ENCODE measurements at places on chromosomes 11 and 22.

DNA sequence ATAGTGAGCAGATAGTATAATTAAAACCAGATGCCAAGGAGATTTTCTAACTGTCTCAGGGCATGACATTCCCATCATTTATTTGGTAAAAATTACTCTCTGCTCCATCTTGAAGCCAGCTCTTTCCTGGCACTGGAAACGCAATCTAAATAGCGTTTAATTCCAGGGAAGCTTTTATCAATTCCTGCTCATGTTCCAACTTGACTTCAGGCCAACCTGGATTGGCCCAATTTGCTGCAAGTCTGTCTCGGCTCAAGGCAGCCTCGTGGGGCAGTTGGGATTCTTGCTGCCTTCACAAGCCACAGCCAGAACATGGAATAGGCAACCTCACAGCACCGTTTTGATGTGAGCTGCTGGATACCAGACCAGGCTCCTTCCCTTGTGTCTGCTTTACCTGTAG, 1255.9 kb downstream of the TBC1D22A start:
- no peak for DNase-seq

GRCh38 chr11:14751975-14752407, 108.4 kb downstream of the PDE3B start:
- no peak for DNase-seq

DNA sequence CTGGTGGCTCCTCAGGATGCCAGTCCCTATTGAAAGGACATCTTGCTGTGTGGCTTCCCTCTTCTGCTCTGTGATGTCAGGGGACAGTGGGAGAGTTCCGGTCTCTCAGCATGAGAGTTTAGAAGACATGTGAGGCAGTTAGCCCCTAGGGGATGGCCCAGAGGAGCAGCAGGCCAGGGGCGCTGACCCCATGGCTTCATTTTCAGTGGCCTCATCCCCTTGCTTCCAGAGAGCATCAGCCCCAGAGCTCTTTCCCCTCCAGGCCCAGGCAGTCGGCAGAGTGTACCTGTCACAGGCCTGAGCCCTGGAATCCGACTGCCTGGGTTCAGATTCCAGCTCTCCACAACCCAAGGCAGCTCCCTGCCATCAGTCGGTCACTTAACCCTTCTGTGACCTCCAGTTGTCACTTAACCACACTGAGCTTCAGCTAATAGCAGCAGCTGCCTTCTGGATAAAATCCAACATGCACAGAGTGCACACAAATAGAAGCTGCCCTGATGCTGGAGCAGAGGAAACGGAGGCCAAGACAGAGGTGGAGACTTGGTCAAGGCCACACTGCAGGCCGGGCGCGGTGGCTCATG, 14.1 kb upstream of the LRRC10B start:
- DNase-seq, result no peak

DNA sequence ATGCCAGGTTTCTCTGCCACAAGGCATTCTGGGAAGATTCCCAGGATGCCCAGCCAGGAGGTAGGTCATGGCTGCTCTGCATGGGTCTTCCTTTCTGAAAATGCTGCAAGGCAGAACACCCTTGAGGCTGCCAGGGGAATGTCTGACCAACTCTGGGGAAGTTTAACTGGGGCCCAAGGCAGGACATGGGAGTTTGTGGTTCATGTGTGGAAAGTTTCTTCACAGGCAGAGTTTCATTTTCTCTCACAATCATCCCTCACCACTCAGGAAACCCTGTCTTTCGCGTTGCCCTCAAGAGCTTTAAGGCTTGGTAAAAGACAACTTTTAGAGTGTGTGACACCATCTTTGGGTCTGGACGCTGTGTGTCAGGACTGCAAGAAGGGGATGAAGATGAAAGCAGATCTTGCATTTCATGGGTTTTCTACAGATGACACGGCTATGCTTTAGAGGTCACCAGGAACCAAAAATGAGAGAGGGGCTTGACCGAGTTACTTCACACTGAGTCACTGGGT, 133.5 kb downstream of the CD44 start:
- DNase-seq, result peak; percentile 59

DNA sequence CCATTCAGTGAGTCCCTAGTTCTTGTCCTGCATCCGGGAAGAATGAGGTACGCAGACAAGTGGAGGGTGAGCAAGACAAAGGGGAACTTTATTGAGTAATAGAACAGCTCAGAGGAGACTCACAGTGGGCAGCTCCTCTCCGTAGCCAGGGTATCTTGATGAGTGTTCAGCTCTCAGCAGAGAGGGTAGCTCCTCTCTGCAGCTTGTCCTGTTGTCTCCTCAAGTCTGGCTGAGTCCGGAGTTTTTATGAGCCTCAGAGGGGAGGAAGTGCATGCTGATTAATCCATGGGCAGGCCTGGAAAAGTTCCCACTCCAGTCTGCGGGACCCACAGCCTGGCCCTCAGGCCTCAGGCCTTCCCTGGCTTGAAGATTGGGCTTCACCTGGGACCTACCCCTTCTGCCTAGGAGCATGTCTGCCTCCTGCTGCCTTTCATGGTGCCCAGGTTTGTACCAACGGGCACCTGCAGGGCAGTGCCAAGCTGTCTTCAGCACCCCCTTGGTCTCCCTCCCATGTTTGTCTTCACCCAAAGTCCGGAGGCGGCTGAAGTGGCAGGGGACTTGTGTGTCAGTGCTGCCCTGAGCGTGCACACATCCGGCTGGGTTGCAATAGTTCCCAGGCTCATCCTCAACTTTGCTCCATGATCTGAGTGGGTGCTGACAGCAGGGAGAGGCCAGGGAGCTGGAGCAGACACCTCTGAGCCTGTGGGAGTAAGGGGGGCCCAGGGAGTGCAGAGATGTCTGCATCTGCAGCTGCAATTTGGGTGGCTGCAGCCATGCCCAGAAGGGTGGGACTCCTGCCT, 134.2 kb downstream of the LDLRAD3 start:
- DNase-seq, result no peak

GRCh38 chr11:119779195-119780071, 50.4 kb upstream of the NECTIN1 start:
- DNase-seq, result no peak

DNA sequence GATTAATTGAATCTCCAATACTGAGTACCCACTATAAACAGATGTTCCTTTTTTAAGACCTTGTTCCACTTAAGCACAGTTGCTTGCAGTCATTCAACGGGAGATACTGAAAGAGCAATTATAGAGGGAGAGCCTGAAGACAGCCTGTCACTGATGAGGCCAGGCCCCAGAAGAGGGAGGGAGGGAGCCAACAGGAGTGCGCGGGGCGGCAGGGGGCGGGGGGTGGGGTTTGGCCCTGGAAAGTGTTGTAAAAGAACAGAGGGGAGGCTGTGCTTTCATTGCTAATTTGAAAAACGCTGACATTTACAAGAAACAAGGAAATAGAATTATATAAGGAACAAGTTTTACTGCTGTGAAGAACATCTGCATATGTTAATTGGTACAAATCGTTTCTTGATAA, 53.1 kb downstream of the MAP6 start:
- no peak for DNase-seq

DNA sequence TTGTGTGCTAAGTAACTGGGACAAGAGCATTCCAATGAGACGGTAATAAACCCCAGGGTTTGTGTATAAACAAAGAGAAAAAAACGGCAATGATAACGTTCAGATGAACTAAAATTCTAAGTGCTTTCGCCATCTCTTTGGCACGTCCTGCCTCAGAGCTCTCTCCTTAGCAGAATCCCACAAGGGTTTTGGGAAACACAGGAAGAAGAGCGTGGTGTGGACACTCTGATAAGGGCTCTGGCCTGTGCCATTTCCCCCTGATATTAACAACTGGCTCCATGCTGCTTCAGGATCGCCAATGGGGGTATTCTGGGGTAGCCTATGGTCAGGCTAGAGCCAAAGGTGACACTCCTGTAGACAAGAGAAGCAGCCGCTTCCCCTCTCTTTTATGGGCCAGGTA, 18.4 kb downstream of the ABCC8 start:
- no peak for DNase-seq

DNA sequence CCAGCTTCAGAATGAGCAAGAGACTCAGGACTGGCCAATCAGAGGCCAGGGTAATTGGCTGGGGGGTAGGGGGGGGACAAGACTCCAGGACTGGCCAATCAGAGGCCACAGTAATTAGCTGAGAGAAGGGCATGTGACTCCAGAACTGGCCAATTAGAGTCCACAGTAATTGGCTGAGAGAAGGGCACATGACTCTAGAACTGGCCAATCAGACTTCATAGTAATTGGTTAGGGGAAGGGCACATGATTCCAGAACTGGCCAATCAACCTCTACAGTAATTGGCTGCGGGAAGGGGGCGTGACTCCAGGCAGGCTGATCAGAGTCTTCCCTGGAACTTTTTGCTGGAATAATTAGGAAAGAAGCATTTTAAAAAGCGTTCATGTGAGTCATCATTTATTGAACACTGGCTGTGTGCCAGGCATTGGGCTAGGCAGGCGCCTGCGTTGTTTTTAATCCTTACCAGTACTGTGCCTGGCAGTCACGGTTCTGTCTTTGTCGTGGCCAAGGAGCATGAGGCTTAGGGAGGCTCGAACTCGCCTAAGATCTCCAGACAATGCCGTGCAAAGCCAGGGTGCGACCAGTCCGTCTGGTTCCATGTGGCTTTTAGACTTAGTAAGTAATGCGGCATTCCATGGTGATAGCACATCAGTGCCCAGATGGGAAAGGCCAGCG, 508.1 kb downstream of the TBC1D22A start:
- DNase-seq, result no peak

DNA sequence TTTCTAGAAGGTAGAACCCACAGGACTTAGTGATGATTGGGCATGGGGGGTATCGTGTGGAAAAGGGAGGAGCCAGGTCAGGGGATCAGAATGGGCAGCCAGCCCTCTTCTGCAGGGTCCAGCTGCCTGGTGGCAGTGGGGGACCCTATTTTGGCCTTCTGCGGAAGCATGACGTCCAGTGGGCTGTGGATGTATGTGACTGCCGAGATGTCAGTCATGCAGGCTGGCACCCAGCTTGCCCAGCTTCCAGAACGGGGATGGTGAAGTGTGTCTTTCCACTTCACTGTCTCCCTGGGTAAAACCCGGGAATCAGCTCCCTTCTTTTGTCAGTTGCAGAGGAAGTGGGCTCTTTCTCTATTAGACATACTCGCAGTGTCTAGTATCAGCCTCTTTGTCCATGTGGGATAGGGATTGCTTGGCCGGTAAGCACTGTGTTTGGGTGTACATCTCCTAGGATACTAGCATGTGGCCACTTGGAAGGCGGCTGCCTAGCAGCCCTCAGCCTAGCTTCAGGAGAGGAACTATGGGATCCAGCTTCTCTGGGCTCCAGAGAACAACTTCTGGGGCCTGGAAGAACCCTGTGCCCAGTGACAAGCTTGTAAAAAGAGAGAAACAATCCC, 51.4 kb downstream of the GRIK4 start:
- no peak for DNase-seq

DNA sequence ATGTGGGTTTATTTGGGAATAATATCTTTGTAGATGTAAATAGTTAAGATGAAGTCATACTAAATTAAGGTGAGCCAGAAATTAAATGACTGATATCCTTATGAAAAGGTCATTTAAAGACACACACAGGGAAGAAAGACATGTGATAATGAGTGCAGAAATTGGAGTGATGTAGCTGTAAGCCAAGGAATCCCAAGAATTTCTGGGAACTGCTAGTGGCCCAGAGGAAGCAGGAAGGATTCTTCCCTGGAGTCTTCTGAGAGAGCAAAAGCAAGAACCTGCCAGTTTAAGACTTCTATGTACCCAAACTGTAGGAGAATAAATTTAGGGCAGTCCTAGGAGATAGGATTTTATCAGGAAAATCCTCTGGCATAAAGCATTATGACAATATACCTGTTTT, 66.9 kb downstream of the LRRC4C start:
- no peak for DNase-seq

DNA sequence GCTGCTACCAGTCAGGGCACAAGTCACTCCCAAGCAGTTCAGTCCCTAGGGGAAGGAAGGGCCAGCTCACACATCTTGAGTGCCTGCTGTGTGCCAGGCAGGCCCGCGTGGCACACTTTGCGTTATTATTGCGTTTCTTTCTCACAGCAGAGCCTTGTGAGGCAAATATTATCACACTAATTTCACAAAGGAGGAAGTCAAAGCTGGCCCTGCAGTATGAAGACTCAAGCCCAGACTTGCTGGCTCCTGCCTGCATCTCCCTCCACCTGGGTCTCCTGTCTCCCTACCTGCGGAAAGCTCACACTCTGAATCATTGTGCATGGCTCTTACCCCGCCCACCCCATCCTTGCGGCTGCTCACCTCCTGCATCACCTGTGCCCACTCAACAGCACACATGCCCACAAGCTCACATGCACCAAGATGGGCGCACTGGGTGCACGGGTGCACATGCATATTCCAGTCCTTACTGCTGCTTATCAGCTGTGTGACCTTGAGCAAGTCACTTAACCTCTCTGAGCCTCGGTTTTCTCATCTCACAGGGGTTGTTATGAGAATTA, 31.7 kb upstream of the P2RY2 start:
- DNase-seq, result no peak

GRCh38 chr11:71070490-71071453, 181.6 kb downstream of the SHANK2 start:
- DNase-seq, result no peak

- DNase-seq, result no peak
These were observed 64.4 kb downstream of the GRAMD1B start for GRCh38 chr11:123494195-123495050.

GRCh38 chr11:35911616-35912165, 32.2 kb upstream of the LDLRAD3 start:
- no peak for DNase-seq

Data from stimulated activated CD4-positive, alpha-beta T cell treated with anti-CD3 and anti-CD28 coated beads, Interleukin-2, amount 100 ng/mL, for 24 hours (primary cell).